ENCODE measurements at places on chromosomes 12 and 14.

- DNase-seq: no peak
Observed at GRCh38 chr12:24111616-24112015, 162.1 kb upstream of the SOX5 start.

GRCh38 chr12:123928274-123928865 lies 44.3 kb downstream of the CCDC92 start:
- no peak for DNase-seq

- DNase-seq: no peak
Observed at GRCh38 chr14:49049711-49050110, 536.5 kb downstream of the RPS29 start.

- no peak for DNase-seq
Observed at GRCh38 chr12:104490850-104491249, 34.1 kb downstream of the CHST11 start.

DNA sequence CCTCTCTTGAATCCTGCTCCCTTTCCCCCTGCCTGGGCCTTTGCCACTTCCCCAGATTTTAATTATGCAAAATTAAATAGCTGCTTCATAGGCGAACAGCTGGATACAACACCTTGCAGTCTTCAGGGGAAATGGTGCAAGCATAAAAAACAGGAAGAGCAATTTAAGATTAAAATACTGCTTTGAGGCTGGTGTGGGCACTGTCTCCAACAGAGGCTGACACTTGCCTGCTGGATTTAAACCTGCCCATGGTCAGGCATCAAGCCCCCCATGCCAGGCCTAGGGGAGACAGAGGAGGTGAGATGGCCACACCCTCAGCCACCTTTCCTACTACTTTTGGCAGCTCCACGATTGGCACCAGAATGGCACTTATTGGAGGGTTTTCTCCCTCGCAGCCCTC lies 110.1 kb upstream of the DIO3 start:
- no peak for DNase-seq

- DNase-seq: no peak
Observed at GRCh38 chr14:103628221-103628683, 759 bp upstream of the KLC1 start.

DNA sequence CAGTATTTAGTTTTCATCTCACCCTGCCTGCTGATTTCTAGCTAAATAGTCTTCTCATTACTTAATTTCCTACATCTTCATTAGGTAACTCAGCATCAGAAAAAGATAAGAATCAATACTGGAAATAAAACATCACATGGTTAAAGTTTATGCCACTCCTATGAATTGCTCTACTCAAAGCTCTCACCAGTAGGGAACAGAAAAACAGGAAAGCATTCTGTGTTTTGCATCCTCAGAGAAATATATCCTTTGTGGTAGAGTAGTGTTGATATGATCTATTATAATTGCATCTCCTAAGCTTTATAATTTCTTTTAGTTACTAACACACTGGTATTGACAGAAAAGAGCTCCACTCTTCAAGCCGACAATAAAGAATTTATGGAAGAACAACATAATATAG lies 9.9 kb downstream of the CPNE8 start:
- no peak for DNase-seq

GRCh38 chr12:97513950-97514349 lies 51.3 kb downstream of the RMST start:
- DNase-seq: no peak
